ENCODE measurements at places on chromosomes 2 and 18. TPM values are rescaled to one million over a fixed set of nuclear protein-coding genes. Genes with fewer than 3 reads are reported as not detected.

ALPP gene
- not detected for total RNA-seq

CFC1 gene
- total RNA-seq = not detected

OR6B2 gene
- total RNA-seq = not detected

ARHGAP15 gene
- total RNA-seq = not detected

MTLN gene
- total RNA-seq = 70.8 TPM

SMAD2 gene
- total RNA-seq = 118 TPM

PLB1 gene
- 0.36 TPM for total RNA-seq

ARHGAP25 gene
- total RNA-seq = 3.1 TPM

CYBRD1 gene
- 20.0 TPM for total RNA-seq

ONECUT2 gene
- total RNA-seq = under 0.01 TPM

HNMT gene
- total RNA-seq = 1.7 TPM

UNC80 gene
- not detected for total RNA-seq

ABCB11 gene
- 0.18 TPM for total RNA-seq

PRKAG3 gene
- total RNA-seq = not detected

CYP27C1 gene
- under 0.01 TPM for total RNA-seq

PTPN2 gene
- 18.4 TPM for total RNA-seq

CD8B2 gene
- not detected for total RNA-seq

RUFY4 gene
- total RNA-seq = not detected

IL36G gene
- total RNA-seq = not detected

ITGB6 gene
- total RNA-seq = not detected

SERPINB4 gene
- not detected for total RNA-seq

TCF7L1 gene
- total RNA-seq = 5.1 TPM

ERBB4 gene
- under 0.01 TPM for total RNA-seq

SLC4A3 gene
- 0.27 TPM for total RNA-seq

PSMA8 gene
- not detected for total RNA-seq

AGAP1 gene
- total RNA-seq = 9.0 TPM

KCNF1 gene
- total RNA-seq = 0.09 TPM

ALK gene
- not detected for total RNA-seq

LAMA3 gene
- total RNA-seq = 3.1 TPM

SATB2 gene
- 3.6 TPM for total RNA-seq

IL36B gene
- not detected for total RNA-seq

KCTD18 gene
- total RNA-seq = 9.7 TPM

KIF5C gene
- total RNA-seq = 0.09 TPM

AMER3 gene
- not detected for total RNA-seq

RMDN2 gene
- total RNA-seq = 2.4 TPM

PTH2R gene
- not detected for total RNA-seq

SPATA3 gene
- total RNA-seq = not detected

WNT6 gene
- total RNA-seq = not detected

Measured in endothelial cell of coronary artery (primary cell).